ENCODE measurements at places on chromosomes 1 and 21.

DNA sequence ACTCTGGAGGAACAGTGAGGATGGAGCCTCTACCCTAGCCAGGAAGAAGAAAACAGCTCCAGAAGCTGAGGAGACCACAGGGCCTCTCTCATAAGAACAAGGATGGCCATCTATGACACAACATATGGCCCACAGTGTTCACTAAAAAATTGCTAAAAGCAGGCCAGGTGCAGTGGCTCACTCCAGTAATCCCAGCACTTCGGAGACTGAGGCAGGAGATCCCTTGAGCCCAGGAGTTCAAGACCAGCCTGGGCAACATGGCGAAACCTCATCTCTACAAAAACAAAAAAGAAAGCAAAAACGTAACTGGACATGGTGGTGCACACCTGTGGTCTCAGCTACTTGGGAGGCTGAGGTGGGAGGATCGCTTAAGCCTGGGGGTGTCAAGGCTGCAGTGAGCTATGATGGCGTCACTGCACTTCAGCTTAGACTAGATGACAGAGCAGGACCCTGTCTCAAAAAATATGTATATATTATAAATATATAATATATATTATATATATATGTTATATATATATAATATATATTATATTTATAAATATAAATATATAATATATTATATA, 103.1 kb downstream of the TOMM20 start:
- H3K4me3 ChIP-seq = no peak overlapping the region
- H3K27me3 ChIP-seq = no peaks in the 10 kb centered on the region
- no peaks in the 10 kb centered on the region for H3K36me3 ChIP-seq
- no peak for DNase-seq
- H3K27ac ChIP-seq = no peak overlapping the region
- no peaks in the 10 kb centered on the region for H3K4me1 ChIP-seq

- H3K4me3 ChIP-seq = no peak overlapping the region
- no peak overlapping the region for H3K27ac ChIP-seq
- H3K36me3 ChIP-seq = peaks cover 8% of the 10 kb centered on the region
- H3K27me3 ChIP-seq = no peaks in the 10 kb centered on the region
- no peak for DNase-seq
- H3K4me1 ChIP-seq = no peaks in the 10 kb centered on the region
Measured at GRCh38 chr21:44088401-44088780, 18.8 kb upstream of the PWP2 start.

- no peaks in the 10 kb centered on the region for H3K4me1 ChIP-seq
- peak; percentile 95 for DNase-seq
- peak within 1 kb of the TSS; percentile 52 for H3K27ac ChIP-seq
- H3K36me3 ChIP-seq = no peaks in the 10 kb centered on the region
- H3K4me3 ChIP-seq = peak within 1 kb of the TSS; percentile 74
- H3K27me3 ChIP-seq = no peaks in the 10 kb centered on the region
Measured at GRCh38 chr1:150974580-150975478, at the start of gene CERS2. CERS2 (minus strand) TSS chr1:150974835; CDS start chr1:150969090, 5,745 bp downstream.

- no peaks in the 10 kb centered on the region for H3K27me3 ChIP-seq
- H3K4me1 ChIP-seq = no peaks in the 10 kb centered on the region
- no peak overlapping the region for H3K27ac ChIP-seq
- DNase-seq = peak; percentile 85
Measured at GRCh38 chr1:41661428-41662060, 177.1 kb upstream of the EDN2 start.

GRCh38 chr1:102191723-102192122, 195.0 kb upstream of the OLFM3 start:
- no peaks in the 10 kb centered on the region for H3K4me1 ChIP-seq
- no peaks in the 10 kb centered on the region for H3K36me3 ChIP-seq
- no peak overlapping the region for H3K4me3 ChIP-seq
